Effector CD8-positive, alpha-beta T cell (primary cell): ENCODE measurements at places on chromosomes 2 and 18.

- DNase-seq = no peak
These were observed 189.7 kb downstream of the SP3 start for GRCh38 chr2:173775440-173775839.

- no peak for DNase-seq
These were observed 144.5 kb upstream of the TCF4 start for GRCh38 chr18:55732227-55733106.

GRCh38 chr18:55566456-55566935 lies 21.5 kb downstream of the TCF4 start:
- no peak for DNase-seq

- no peak for DNase-seq
These were observed 28.3 kb upstream of the STARD7 start for GRCh38 chr2:96236882-96237281.

DNA sequence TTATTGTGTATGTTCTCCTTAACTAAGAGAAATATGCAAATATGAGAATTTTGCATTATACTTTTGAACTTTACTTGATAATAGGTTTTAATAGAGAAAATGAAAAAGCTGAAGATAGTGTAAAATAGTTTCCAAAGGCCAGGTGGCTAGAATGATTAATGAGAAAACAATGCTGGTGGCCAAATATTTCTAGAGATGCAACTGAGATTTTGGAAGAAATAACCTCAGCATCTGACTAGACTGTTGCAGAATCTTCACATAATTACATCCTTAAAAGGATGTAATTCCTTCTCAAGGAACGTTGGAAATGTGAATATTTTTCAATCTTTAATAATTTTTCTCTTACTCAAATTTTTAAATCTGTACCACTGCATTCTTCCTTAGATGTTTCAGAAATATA lies 434.4 kb downstream of the THSD7B start:
- DNase-seq = no peak

DNA sequence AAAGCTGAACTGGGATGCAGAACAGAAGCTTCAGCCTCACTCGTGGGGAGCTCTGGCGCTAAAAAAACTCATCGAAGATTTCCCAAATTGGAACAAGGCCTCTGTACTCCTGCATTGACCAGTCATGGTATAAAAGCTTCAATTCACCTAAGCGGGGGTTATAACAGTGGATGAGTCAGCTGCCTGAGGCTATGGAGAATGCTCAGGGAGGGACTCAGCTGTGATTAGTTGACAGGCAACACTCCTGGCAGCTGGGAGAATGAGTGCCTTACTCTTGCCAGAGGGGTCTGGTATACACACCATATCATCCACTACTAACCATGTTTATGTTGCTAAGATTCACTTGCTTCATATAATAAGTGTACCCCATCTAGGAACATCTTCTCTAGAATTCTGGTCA lies 350.6 kb upstream of the VRK2 start:
- no peak for DNase-seq

- no peak for DNase-seq
These were observed 12.6 kb upstream of the NTSR2 start for GRCh38 chr2:11682590-11682915.

DNA sequence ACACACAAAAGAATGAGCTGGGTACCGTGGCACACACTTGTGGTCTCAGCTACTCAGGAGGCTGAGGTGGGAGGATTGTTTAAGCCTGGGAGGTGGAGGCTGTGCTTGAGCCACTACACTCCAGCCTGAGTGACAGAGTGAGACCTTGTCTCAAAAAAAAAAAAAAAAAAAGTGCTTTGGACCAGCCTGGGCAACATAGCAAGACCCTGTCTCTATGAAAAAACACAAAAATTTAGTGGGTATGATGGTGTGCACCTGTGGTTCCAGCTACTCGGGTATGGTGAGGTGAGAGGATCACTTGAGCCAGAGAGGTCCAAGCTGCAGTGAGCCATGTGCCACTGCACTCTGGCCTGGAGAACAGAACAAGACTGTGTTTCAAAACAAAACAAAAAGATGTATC lies 10.4 kb downstream of the ZNF512 start:
- no peak for DNase-seq

DNA sequence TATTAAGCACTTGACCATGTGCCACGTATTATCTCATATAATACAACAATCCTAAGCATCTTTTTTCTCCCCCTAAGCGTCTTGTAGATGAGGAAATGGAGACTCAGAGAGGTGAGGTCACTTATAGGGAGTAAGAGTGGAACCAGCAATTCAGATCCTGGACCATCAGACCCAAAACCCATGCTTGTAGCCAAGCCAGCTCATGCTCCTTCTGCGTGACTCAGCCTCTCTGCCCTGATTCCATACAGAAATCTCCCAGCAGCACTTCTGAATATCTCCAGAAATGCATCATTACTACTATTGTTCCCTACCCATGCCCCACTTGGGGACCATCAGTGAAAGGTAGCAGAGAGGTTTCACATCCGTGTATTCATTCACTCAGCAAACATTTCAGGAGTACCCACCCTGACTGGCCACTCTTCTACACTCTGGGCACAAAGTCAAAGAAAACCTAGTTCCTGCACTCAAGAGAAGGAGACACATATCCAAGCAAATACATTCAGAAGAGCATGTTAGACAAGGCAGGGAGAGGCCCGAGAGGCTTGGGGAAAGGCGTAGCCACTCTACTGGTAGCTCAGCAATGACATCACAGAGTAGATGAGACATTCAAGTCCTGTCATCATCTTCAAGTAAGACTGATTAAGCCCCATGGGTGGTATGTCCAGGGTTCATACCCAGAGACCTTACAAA lies 141.9 kb downstream of the MTCL1 start:
- no peak for DNase-seq

- no peak for DNase-seq
These were observed 45.7 kb upstream of the STK17B start for GRCh38 chr2:196217116-196217515.

DNA sequence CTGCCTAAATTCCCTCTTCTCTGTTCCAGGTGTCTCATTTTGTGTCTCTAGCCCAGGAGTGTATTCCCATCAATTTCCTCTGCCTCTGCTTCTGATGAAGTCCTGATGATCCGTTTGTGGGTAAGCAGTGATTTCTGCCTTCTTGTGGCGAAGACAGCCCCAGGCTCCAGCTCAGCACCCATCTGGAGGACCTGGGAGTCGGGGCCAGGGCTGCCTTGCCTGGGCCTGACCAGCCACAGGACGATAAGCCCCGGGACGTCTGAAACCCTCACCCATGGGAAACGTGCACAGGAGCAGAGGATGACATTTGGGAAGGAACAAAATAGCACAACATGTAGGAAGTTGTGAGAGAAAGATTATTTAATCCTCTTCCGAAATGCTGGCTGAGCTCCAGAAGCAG lies 206.9 kb downstream of the FBXO15 start:
- DNase-seq = no peak

GRCh38 chr2:178891265-178891958 lies 84.2 kb upstream of the TTN start:
- peak; percentile 22 for DNase-seq

- DNase-seq = no peak
These were observed 38.8 kb upstream of the TMEM18 start for GRCh38 chr2:715854-716560.

DNA sequence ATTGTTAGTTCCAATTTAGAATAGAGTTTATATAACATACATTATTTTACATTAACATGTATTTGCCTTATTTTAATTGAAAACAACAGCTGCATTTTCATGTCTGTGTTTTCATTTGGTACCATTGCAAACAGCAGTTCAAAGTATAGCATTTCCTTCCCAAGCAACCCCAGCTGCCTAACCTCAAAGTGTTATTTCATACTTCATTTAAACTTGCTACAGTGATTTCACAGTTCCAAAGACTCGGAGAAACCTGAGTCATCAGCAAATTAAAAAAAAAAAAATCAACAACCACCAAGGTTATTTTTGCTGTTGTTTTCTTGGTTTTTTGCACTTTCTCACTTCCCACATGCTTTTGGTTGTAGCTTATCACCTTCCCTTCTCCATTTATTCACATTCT lies 236.5 kb upstream of the SPHKAP start:
- DNase-seq = no peak

GRCh38 chr18:42281124-42281523 lies 326.1 kb downstream of the PIK3C3 start:
- no peak for DNase-seq

DNA sequence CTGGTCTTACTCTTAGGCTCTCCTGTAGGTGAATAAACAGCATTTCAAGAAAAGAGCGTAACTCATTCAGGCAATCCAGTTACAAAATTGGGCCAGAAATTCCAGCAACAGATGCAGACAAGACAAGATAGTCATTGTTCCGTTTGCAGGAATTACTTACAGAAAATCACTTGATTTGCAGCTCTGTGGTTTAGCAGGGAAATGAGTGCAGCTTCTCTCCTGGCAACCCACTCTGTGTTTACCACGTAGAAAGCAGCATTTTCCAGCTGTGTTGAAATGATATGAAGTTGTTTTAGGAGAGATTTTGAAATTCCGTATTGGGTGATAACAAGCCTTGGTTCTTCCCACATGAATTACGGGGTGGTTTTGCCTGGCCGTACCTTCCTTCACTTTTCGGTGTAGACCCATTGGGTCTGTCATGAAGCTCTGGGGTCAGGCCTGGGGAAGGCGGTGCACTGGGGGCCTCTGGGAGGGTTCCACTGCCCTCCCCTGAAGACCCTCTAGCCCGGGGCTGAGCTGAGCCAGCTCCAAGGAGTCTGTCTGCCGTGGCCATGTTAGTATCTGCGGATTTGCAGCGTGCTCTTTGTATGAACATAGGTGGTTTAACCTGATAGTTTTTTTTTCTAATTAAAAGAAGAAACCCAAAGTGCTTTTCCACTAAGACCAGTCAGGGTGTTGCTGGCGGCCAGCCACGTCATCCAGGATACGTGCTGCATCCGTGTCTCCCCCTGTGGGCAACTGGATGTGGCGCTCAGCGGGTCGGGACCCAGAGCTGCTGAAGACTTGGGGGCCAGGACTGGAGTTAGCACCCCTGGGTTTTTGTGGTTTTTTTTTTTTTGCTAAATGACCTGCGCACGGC lies 58.9 kb upstream of the KCNG2 start:
- DNase-seq = no peak

- DNase-seq = no peak
These were observed 61.9 kb downstream of the SPRED2 start for GRCh38 chr2:65370387-65371073.

GRCh38 chr18:56890632-56891031 lies 239.5 kb downstream of the WDR7 start:
- no peak for DNase-seq

GRCh38 chr2:208295834-208296233 lies 29.8 kb downstream of the PIKFYVE start:
- DNase-seq = no peak

- DNase-seq = no peak
These were observed 69.8 kb upstream of the TCF4 start for GRCh38 chr18:55657572-55658331.

DNA sequence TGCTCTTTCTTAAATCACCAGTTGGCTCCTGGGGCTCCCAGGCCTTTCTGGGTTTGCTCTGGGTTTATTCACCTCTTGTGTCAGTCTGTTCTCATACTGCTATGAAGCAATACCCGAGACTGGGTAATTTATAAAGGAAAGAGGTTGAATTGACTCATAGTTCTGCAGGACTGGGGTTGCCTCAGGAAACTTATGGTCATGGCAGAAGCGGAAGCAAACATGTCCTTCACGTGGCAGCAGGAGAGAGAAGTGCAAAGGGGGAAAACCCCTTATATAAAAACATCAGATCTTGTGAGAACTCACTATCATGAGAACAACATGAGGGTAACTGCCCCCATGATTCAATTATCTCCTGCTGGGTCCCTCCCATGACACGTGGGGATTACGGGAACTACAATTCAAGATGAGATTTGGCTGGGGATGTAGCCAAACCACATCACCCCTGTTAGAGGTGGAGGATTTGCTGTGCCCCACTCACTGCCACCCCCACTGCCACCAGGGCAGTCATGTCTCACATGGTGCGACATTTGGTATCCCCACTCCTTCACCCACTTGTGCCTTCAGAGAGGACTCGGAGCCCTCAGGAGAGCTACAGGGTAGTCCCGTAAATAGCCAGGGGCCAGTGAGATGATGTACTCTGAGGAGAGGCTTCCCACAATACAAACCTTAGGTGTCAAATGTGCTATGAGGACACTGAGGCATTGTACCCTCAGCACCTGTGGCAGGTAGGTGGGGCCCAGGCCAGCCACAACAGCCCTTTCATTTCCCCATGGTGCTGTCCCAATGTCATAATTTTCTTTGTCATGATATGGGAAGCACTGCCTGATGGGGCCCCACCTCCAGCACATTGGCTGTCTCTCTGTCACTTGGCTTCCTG lies 35.7 kb downstream of the CDC42EP3 start:
- peak; percentile 11 for DNase-seq

- DNase-seq = no peak
These were observed 82.4 kb upstream of the HPCAL1 start for GRCh38 chr2:10220045-10220901.
